ENCODE measurements at places on chromosomes 6 and 20.

GRCh38 chr6:99746261-99746895, 139.7 kb downstream of the PRDM13 start:
- DNase-seq = peak; percentile 86

DNA sequence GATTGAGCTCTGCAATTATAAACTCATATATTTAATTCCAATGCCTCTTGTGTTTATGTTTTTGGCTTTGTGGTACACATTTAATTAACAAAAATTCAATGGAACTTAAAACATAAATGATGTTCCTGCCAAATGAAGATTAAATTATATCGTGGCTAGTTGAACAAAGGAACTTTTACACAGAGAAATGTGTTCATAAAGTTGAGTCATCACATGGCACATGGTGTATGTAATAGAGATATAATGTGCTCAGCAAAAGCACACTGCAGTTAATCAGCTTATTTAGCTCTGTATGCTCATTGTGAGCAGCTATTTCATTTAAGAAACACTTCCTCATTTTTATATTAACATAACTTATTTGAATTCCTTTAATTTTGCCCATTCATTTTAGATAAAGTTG, 1295.6 kb upstream of the CITED2 start:
- no peak for DNase-seq

- DNase-seq = no peak
These were observed 29.7 kb downstream of the VPS52 start for GRCh38 chr6:33241968-33242367.

GRCh38 chr20:41306061-41306727, 11.3 kb downstream of the ZHX3 start:
- DNase-seq = no peak

GRCh38 chr6:96013531-96013930, 2.2 kb upstream of the FUT9 start:
- no peak for DNase-seq

GRCh38 chr6:124964764-124965105, 2.5 kb downstream of the RNF217 start:
- DNase-seq = no peak

GRCh38 chr20:34637245-34638038, 39.5 kb downstream of the PIGU start:
- no peak for DNase-seq

- no peak for DNase-seq
These were observed 347.7 kb downstream of the BCKDHB start for GRCh38 chr6:80454197-80454596.

Measured in NCI-H774 (cell line).